ENCODE measurements at places on chromosomes 4 and X. TPM values are rescaled to one million over a fixed set of nuclear protein-coding genes. Genes with fewer than 3 reads are reported as not detected.

DNA sequence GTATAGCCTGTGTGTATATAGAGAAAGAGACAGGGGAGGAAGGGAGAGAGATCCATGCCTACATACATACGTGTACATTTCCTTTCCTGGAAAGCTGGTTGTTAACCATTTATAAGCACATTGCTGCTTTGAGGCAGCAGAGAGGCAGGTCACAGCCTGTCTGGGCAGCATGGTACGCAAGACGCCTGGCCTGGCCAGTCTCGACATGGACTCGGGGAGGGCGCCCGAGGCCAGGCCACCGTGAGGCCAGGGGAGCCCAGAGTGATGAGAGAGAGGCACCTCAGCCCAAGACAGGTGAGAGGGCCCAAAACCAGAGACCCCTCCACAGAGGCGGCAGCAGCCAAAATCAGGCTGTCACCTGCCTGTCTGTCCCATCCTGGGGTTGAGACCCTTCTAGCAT, 3.9 kb downstream of the TREX2 start:
- DNase-seq = no peak

DNA sequence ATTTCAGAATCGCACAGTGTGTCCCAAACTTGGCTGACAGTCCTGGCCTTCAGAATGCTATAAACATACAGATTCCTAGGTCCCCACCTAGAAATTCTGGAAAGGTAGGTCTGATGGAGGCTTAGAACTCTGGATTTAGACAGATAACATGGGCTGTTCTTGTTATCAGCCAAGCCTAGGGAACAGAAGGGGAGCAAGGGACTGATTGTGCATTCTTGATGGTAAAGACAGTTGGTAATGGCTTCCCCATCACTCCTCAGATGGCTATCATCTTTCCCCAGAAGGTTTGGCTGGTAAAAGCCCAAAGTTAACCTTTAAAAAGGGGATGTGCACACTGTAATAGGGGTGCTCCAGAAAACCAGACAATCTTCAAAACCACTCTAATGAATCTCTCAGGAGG, 35.7 kb downstream of the DIPK2B start:
- no peak for DNase-seq

- no peak for DNase-seq
Observed at GRCh38 chr4:142815834-142816233, 30.3 kb downstream of the INPP4B start.

DRD5 gene
- not detected for total RNA-seq

UGT2A1 gene
- total RNA-seq = 0.34 TPM

GRCh38 chrX:151735219-151735618, 673 bp downstream of the CNGA2 start:
- DNase-seq = no peak

DNA sequence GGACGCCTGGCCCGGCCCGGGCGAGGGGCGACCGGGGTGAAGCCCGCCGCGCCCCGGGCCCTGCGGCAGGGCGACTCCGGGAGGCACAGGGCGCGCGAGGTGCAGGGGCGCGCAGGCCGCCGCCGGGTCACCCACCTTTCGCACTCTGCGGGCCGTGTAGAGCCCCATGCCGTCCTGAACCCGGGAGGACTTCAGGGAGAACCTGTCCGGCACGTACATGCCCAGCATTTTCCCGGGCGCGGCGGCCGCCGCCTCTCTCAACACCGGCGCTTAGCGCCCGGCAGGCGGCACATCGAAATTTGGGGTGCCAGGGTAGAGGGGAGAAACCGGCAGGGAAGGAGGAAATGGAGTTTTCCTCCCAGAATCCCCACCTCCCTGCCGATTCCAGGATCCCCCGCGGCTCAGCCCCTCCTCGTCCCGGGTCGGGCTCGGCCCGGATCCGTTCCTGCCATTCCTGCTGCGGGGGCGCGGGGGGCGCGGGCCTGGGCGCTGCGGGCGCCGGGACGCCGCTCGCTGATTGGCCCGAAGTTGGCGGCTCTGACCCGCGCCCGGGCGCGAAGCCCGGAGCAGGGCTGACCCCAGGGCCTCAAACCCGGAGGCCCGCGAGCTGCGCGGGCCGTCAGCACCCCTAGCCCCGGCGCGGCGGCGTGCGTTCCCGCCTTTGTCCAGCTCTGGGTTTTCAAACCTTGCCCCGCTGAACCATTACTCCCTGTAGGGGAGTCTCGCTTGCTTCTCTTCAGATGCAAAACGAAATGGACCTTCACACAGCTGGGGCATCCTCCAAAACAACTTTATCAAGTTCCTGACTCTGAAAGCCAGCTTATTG, at the start of gene PRDM5:
TSS of gene PRDM5 (minus strand) at position 346 of the 826 bp plus-strand sequence. CDS start at position 228, 118 bp downstream.
- DNase-seq = peak; percentile 79
